ENCODE measurements at places on chromosomes 4 and X. TPM values are rescaled to one million over a fixed set of nuclear protein-coding genes. Genes with fewer than 3 reads are reported as not detected.

DNA sequence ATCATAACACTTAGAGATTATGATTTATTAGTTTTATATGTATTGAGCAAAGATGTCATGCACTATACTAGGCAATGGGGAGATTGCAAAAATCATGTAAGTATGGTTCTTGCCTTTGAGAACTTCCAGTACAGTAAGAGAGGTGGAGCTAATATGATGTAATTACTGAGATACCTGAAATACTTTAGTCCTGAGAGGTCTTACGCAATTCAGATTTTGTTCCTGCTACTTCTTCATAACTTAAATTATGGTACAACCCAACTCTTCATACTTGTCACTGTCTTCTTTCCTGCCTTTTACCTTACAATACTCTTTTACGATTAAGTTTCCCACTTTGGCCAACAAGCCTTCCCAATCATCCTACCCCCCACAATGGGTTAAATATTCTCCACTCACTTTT lies 564.2 kb upstream of the PITX2 start:
- no peak overlapping the region for H3K4me3 ChIP-seq
- H3K27ac ChIP-seq: no peak overlapping the region
- no peaks in the 10 kb centered on the region for H3K36me3 ChIP-seq

DNA sequence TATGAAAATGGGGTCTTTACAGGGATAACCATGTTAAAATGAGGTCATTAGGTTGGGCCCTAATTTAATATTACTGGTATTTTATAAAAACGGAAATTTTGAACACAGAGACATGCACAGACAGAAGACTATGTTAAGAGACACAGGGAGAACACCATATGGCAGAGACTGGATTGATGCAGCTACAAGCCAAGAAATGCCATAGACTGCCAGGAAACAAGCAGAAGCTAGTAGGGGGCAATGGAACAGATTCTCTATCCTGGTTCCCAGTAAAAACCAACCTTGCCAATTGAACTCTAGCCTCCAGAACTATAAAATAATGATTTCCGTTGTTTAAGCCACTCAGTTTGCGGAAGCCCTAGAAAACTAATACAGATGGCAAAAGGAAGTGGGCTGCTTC lies 6.6 kb upstream of the GUF1 start:
- no peak overlapping the region for H3K27ac ChIP-seq
- no peaks in the 10 kb centered on the region for H3K4me1 ChIP-seq
- no peaks in the 10 kb centered on the region for H3K36me3 ChIP-seq

- no peaks in the 10 kb centered on the region for H3K27me3 ChIP-seq
- DNase-seq: no peak
These were observed 15.2 kb downstream of the GATB start for GRCh38 chr4:151745481-151746231.

DNA sequence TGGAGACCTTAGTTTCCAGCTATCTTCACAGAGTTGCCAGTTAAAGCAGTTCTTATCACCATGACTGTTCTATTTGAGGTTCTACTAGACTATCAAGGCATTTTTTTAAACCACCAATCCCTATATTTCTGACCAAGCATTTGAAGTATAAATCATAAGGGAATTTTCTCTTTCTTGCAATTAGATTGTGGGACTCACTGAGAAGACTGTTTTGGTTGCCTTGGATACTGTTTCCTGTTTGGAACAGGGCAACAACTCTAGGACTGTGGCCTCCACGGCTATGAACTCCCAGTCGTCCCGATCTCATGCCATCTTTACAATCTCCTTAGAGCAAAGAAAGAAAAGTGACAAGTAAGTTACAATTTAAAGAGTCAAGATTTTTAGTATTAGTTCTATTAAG lies 11.8 kb downstream of the KIF4A start:
- DNase-seq: no peak
- H3K36me3 ChIP-seq: no peaks in the 10 kb centered on the region
- no peaks in the 10 kb centered on the region for H3K27me3 ChIP-seq

GRCh38 chr4:55912249-55912648 lies 36.5 kb upstream of the CEP135 start:
- no peaks in the 10 kb centered on the region for H3K27me3 ChIP-seq
- H3K27ac ChIP-seq: no peak overlapping the region
- DNase-seq: no peak
- H3K36me3 ChIP-seq: no peaks in the 10 kb centered on the region
- H3K4me1 ChIP-seq: no peaks in the 10 kb centered on the region

DNA sequence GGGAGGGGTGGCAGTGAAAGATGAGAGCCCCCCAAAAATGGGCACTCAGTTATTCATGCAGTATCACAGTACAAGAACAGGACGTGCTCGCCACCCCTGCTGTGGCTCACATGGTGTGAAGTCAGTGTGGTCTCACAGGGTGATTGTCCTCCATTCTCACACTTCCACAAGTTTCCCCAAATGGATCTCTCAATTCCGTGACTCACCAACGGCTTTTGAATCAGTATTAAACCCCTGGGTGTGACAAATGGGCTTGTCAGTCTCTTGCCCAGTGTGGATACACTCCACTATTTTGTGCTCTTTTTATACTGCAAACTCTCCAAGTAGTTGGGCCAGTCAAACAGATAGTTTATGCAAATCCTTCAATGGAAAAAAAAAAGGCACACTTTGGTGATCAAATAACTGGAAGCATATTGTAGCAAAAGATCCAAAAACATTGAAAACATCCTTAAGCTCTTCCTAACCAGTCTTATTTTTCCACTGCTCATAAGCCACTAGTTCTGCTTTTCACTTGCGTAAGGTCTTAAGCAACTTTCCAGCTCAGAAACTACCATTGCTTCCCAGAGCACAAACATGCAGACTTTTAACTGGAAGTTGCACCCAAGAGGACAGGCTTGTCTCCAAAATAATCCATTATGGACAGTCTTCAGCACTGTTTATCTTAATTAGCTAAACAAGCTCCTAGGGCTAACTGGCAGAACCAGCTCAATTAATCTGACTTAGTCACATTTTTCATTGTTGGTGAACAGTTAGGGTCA lies 365.7 kb downstream of the PPP3CA start:
- DNase-seq: no peak
- no peaks in the 10 kb centered on the region for H3K27me3 ChIP-seq
- H3K36me3 ChIP-seq: no peaks in the 10 kb centered on the region
- H3K4me3 ChIP-seq: no peak overlapping the region

- no peak overlapping the region for H3K27ac ChIP-seq
- DNase-seq: no peak
- H3K4me1 ChIP-seq: no peaks in the 10 kb centered on the region
- no peaks in the 10 kb centered on the region for H3K36me3 ChIP-seq
- no peaks in the 10 kb centered on the region for H3K27me3 ChIP-seq
These were observed 28.4 kb downstream of the DDX60L start for GRCh38 chr4:168451744-168452390.

DNA sequence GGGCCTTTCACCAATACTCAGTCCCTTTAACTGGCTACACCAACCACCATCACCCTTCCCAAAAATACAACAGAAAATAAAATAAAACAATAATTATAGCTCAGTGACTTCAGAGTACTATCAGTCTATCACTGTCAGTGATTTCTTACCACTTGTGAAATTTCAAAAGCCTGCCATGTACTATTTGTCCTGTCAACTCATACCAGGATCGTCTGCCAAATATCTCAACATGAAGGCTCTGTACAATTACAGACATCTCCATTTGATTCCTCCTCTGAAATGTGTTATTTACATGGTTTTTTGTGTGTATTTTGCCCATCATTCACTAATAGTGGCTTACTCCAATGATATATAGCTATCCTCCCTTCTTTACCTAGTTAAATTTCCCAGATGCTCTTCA lies 772.0 kb downstream of the IL1RAPL1 start:
- H3K27ac ChIP-seq: no peak overlapping the region
- no peak for DNase-seq
- no peaks in the 10 kb centered on the region for H3K27me3 ChIP-seq
- no peaks in the 10 kb centered on the region for H3K4me1 ChIP-seq
- no peak overlapping the region for H3K4me3 ChIP-seq

- H3K36me3 ChIP-seq: no peaks in the 10 kb centered on the region
- no peaks in the 10 kb centered on the region for H3K4me1 ChIP-seq
- H3K27ac ChIP-seq: no peak overlapping the region
- DNase-seq: peak; percentile 76
- H3K27me3 ChIP-seq: no peaks in the 10 kb centered on the region
These were observed 10.1 kb upstream of the FGG start for GRCh38 chr4:154622598-154622997.

- no peak overlapping the region for H3K4me3 ChIP-seq
- no peak overlapping the region for H3K27ac ChIP-seq
- DNase-seq: no peak
These were observed 5.0 kb downstream of the TRIM75 start for GRCh38 chr4:165058666-165059065.

DNA sequence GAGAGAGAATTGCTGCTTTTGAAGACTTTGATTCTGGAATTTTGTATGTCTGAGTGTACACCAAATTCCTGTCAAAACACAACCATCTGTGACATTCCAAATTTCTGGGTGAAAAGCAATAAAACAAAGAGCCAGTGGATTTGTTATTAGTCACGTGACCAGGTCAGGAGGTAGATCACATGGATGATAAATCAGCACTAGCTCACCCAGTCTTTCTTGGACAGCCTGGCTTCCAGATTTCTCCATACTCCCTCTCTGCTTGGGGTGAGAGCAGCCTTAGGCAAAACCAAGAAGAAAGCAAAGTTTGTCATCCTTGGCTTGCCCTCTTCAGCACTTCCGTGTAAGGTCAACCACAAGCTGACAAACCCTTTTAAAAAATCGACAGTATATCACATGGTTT lies 194.2 kb downstream of the CLCN4 start:
- H3K27ac ChIP-seq: no peak overlapping the region
- no peaks in the 10 kb centered on the region for H3K4me1 ChIP-seq
- H3K27me3 ChIP-seq: no peaks in the 10 kb centered on the region
- H3K36me3 ChIP-seq: no peaks in the 10 kb centered on the region
- no peak overlapping the region for H3K4me3 ChIP-seq

- no peaks in the 10 kb centered on the region for H3K36me3 ChIP-seq
- no peak overlapping the region for H3K27ac ChIP-seq
- H3K4me3 ChIP-seq: no peak overlapping the region
- peaks cover 3% of the 10 kb centered on the region for H3K4me1 ChIP-seq
These were observed 158.5 kb downstream of the MID1IP1 start for GRCh38 chrX:38959736-38960135.

GRCh38 chr4:41366911-41367517 lies 110.3 kb downstream of the UCHL1 start:
- H3K4me3 ChIP-seq: no peak overlapping the region
- H3K36me3 ChIP-seq: no peaks in the 10 kb centered on the region
- DNase-seq: no peak
- no peaks in the 10 kb centered on the region for H3K27me3 ChIP-seq
- H3K4me1 ChIP-seq: peaks cover 24% of the 10 kb centered on the region

- no peaks in the 10 kb centered on the region for H3K36me3 ChIP-seq
- H3K27ac ChIP-seq: no peak overlapping the region
- no peak overlapping the region for H3K4me3 ChIP-seq
- H3K4me1 ChIP-seq: no peaks in the 10 kb centered on the region
- DNase-seq: peak; percentile 49
These were observed 174.8 kb upstream of the KLF3 start for GRCh38 chr4:38489011-38489861.

GRCh38 chr4:140351093-140352075 lies 22.1 kb upstream of the SCOC start:
- H3K4me1 ChIP-seq: peaks cover 3% of the 10 kb centered on the region
- DNase-seq: no peak
- no peak overlapping the region for H3K4me3 ChIP-seq
- H3K27ac ChIP-seq: no peak overlapping the region
- H3K36me3 ChIP-seq: no peaks in the 10 kb centered on the region

- DNase-seq: no peak
- H3K27ac ChIP-seq: no peak overlapping the region
- peaks cover 6% of the 10 kb centered on the region for H3K36me3 ChIP-seq
- no peaks in the 10 kb centered on the region for H3K4me1 ChIP-seq
- H3K27me3 ChIP-seq: no peaks in the 10 kb centered on the region
These were observed 192.9 kb downstream of the ARHGAP10 start for GRCh38 chr4:147924604-147925412.

DNA sequence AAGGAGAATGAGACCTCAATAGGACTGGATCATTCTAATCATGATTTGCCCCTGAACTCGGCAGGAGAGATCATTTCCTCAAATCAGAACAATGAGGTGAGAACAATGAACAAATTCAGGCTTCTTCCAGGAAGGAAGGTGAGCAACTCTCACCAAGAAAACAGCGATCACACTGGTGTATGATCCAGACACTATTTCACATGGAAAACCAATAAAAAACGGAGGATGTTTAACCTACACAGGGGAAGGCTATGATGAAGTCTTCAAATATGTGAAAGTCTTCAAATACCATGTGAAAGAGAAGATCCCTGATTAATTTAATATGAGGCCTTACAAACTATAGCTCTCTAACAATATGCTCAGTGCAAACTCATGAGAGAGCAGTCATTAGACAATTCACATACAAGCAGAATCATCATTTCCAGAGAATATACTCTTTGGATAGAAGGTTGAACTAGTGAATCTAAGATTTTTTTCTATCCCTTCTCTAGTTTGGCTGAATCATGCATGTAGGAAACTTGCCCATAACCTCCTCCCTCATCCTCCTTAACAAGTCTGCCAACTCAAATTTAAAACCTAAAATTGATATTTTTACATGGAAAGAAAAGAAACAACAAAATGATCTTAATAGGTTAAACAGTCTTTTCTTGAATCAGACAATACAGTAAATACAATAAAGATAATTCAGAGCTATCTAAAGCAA lies 122.5 kb downstream of the ADAMTS3 start:
- DNase-seq: no peak
- H3K36me3 ChIP-seq: no peaks in the 10 kb centered on the region
- no peaks in the 10 kb centered on the region for H3K4me1 ChIP-seq
- no peak overlapping the region for H3K4me3 ChIP-seq

GRCh38 chrX:136159611-136160025 lies 12.3 kb downstream of the FHL1 start:
- no peak overlapping the region for H3K4me3 ChIP-seq
- H3K4me1 ChIP-seq: no peaks in the 10 kb centered on the region
- H3K36me3 ChIP-seq: no peaks in the 10 kb centered on the region
- no peaks in the 10 kb centered on the region for H3K27me3 ChIP-seq

DNA sequence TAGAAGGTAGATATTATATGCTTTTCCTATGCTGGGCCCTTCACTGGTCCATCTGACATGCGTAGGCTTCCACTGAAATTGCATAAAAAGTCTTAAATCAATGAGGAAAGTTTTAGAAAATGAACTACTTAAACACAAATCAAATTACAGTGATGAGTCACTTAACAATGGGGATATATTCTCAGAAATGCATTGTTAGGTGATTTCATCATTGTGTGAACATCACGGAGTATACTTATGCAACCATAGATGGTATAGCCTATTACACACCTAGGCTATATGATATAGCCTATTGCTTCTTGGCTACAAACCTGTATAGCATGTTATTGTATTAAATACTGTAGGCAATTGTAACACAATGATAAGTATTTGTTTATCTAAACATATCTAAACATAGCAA lies 10.3 kb downstream of the STAP1 start:
- no peaks in the 10 kb centered on the region for H3K36me3 ChIP-seq
- no peak for DNase-seq
- no peaks in the 10 kb centered on the region for H3K4me1 ChIP-seq
- no peak overlapping the region for H3K4me3 ChIP-seq
- H3K27me3 ChIP-seq: no peaks in the 10 kb centered on the region
- no peak overlapping the region for H3K27ac ChIP-seq

Gene PRDM8
- total RNA-seq: 4.2 TPM

Gene MAGED4B
- total RNA-seq: 13.3 TPM

Gene BCLAF3
- 17.2 TPM for total RNA-seq

Gene NKX1-1
- total RNA-seq: not detected

Gene PPP2R2C
- total RNA-seq: 0.82 TPM

Gene ARHGEF38
- total RNA-seq: 41.1 TPM

Gene HSFX2
- total RNA-seq: 0.79 TPM

Data from kidney (tissue), 22 donors.